Amygdala (tissue), 56 donors: ENCODE measurements at places on chromosomes 11 and 22.
A peak's percentile ranks its signal among the peaks of the same experiment; 100 is the strongest.

GRCh38 chr11:116071241-116071640 is 567.0 kb upstream of the CADM1 start:
- no peak for DNase-seq

- peak; percentile 92 for DNase-seq
Measured at GRCh38 chr11:65422633-65423515, at the start of gene NEAT1. TSS of gene NEAT1 (plus strand) at chr11:65422798.

GRCh38 chr11:102989379-102990047 is 34.0 kb upstream of the MMP13 start:
- no peak for DNase-seq

DNA sequence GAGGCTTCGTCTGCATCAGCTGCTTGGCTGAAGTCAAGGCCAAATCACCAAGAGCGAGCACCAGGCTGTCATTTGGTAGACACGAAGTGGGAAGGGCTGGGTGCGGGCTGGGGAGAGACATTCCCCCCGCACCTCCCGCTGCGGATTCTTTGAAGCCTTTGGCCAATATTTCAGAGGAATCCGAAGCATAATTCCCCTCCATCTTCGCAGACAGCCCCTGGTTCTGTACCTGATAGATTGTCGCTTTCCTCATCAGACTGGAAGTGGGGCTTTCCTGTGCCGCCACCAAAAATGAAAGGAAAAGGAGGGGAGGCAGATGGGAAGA is 15.3 kb downstream of the BLID start:
- peak; percentile 37 for DNase-seq

GRCh38 chr11:86202013-86202336 is 42.6 kb upstream of the EED start:
- no peak for DNase-seq

DNA sequence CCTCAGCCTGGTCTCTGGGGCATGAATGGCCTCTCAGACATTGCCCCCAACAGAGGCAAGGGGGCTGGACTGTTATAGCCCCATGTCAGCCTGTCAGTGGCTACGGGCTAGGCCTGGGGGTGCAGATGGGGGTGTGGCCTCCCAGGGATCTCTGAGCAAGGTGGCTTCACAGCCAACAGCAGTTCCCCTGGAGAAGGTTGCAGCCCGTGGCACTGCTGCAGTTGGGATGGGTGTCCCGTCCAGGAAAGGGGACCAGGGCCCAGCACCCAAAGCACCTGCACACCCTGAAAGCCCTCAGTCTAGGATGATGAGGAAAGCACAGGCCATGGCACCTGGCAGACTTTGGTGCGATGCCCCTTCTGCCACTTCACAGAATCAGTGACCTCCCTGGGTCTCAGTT is 101.3 kb downstream of the TP53I11 start:
- no peak for DNase-seq

- no peak for DNase-seq
Measured at GRCh38 chr11:33617672-33618350, 82.8 kb downstream of the C11orf91 start.

DNA sequence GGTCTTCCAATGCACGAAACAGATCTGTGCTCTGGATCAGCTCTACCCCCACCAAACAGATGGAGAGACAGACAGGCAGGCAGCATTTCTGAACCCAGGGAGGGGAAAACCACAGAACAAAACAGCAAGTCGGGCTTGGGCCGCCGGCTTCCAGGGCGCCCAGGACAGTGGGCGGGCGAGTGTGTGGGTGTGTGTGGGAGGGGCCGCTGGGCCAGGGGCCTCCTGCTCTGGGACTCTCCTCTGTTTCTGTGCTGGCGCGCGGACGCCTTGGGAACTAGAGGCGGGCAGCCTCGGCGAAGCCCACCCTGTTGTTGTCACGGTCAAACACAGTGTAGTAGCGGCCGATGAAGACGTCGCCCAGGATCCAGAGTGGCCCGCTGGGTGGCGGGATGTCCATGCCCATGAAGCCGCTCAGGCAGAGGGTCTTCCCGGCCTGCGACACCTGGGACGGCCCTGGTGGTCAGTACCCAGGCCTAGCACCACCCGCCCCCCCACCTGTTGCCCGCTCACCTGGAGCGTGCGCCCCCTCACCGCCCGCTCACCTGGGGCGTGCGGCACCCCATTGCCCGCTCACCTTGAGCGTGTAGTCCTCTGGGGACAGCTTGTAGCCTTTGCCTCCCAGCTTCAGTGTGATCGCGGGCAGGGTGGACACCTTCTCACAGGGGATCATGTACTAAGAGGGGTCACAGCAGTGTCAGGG is 3.0 kb upstream of the IFITM10 start:
- no peak for DNase-seq

DNA sequence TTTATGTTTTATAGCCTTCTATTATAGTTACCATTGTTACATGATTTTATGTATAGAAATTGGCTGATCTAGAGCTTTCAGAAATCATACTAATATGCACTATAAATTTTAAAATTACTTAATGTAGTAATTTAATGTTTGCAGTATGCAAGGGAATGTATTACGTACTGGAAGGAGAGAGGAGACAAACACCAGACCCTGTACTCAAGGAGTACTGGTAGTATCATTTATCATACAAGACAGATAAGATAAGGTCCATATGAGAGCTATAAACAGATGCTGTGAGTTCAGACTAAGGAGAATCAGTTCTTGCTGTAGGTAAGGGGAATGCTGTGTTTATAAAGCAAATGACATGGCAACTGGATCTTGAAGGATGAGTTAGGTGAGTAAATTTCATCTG is 765 bp downstream of the BCO2 start:
- DNase-seq: no peak

GRCh38 chr22:36117053-36117554 is 43.5 kb downstream of the APOL3 start:
- DNase-seq: no peak

DNA sequence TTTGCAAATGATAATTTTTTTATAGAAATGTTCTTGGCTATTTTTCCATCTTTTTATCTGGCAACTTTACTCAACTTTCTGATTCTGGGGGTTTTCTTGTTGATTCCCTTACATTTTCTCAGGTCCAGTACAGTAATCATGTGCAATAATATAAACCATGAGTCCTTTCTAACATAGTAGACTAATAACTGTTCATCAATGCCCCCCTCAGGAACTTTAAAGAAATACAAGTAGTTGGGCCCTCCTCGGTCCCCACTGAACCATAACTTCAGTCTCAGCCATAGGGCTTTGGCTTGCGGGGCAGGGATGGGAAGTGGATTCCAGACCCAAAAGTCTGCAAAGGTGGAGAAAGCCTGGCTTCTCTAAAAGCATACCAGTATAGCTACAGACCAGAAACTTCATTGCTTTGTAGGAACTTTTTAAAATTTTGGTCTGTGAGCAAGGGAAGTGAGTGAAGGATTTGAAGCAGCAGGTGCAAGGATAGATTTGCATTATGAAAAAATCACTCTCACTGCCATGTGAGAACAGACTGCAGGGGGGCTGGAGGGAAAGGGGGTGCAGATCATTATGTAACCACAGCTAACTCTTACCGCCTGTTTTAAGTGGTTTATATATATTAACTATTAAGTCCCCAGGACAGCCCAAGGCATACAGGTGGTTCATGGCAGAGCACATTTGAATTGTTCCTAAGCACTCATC is 10.4 kb upstream of the TUB start:
- no peak for DNase-seq

DNA sequence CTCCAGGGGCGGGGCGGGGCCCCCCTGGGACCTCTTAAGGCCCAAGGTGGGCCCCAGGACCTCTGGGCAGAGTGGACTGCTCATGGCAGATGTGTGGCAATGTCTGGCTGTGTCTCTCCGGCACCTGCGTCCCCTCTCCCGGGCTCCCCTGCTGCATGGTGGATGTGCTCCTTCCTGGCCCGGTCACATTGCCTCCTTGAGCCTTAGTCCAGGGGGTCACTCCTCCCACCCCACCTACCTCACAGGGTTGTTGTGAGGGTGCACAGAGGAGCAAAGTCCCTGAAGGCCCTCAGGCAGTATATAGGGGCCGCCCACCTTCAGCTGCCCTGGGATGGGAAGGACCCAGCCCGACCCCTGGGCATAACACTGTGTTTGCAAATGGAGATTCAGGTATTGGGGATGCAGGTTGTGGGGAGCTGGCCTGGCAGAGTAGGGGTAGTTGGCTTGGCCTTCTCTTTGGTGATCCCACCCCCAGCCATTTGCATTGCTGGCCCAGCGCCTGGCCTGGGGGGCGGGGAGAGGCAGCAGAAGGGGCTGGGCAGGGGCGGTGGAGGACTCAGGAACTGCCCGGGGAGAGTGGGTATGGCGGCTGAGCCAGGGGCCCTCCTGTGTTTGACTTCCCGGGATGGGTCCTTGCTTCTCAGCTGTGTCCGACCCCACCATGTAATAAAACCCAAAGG is 11.3 kb downstream of the KCTD17 start:
- no peak for DNase-seq

DNA sequence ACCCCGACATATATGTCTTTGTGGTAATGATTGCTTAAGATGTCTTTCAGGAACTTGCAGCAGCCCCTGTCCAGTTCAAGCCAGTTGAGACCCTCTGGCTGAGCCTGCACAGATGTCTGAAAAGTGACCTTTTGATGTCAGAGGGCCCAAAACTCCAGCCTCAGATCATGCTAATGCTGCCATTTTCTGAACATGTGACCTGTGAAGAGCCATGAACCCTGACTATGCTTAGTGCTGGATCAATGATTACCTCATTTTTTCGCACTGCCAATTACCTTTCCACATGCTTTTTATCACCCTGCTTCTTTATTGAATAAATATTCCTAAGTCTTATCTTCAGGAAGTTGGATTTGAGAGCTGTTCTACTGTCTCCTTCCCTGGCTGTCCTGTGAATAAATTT is 6.9 kb upstream of the CYP2R1 start:
- no peak for DNase-seq

DNA sequence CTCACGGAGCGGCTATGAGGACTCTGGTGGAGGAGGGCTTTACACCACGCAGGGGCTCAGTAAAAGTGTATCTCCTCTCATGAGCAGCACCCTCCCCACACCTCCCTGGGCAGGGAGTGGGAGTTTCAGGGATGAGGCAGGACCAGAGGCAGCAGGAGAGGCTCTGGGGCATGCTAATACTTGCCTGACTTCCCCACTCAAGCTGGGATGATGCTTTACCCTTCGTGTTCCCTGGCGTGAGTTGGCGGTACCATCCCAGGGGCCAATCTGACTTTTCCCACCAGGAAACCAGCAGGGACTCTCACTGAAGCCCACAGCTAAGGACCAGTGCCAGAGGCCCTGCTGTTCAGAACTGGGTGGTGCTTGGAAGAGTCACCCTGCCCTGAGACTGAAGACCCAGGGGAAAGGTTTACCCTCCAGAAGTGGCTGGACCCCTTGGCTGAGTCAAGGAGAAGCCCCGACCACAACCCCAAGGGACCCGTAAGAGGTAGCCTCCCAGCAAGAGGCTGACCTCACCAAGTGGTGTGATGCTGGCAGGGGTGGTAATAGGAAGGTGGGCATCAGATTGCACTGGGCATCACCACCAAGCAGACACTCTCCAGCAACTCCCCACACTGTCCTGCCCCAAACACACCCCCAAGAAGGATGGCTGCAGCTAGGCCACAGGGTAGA is 65.6 kb downstream of the THAP12 start:
- DNase-seq: no peak
